ENCODE measurements at places on chromosomes 2 and 18. TPM values are rescaled to one million over a fixed set of nuclear protein-coding genes. Genes with fewer than 3 reads are reported as not detected.

DNA sequence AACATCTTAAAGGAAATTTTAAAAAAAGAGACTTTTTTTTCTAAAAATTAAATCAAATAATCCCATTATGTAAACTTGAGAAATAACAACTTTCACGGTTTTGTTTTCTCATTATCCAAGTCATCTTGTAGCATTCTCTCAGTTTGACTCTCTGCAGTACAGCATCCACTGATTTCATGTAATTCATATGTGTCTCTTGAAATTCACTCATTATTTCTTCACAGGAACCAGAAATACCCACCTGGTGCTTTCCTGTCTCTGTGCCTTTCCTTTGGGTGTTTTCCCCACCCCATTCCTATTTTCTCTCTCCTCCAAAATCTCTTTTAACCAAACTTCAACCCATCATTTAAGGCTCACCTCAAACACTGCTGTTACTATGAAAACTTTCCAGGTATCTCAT is 116.1 kb upstream of the STK17B start:
- no peaks in the 10 kb centered on the region for H3K27me3 ChIP-seq
- H3K4me3 ChIP-seq = no peak overlapping the region
- H3K36me3 ChIP-seq = no peaks in the 10 kb centered on the region

GRCh38 chr2:115303-115702 is 69.0 kb upstream of the FAM110C start:
- no peaks in the 10 kb centered on the region for H3K36me3 ChIP-seq
- peak; percentile 65 for DNase-seq
- H3K4me1 ChIP-seq = peaks cover 9% of the 10 kb centered on the region
- no peak overlapping the region for H3K4me3 ChIP-seq
- H3K27ac ChIP-seq = no peak overlapping the region

DNA sequence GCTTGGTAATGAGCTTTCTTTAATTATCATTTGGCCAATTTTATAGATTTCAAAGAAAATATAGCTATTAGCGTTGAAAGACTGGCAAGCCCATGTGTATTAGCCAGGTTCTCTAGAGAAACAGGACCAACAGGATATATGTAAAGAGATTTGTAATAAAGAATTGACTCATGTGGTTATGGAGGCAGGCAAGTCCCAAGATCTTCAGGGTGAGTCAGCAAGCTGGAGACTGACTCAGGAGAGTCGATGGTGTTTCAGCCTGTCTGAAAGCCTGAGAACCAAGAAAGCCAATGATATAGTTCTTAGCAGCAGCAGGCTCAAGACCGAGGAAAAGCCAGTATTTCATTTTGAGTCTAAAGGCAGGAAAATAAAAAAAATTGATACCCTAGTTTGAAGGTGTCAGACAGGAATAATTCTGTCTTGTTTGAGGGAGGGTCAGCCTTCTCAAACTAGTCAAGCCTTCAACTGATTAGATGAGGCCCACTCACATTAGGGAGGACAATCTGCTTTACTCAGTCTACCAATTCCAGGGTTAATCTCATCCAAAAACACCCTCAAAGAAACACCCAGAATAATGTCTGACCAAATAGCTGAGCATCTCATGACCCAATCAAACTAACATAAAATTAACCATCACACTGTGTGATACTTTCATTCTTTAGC is 78.3 kb upstream of the CRIM1 start:
- no peaks in the 10 kb centered on the region for H3K27me3 ChIP-seq
- no peak overlapping the region for H3K4me3 ChIP-seq
- peaks cover 10% of the 10 kb centered on the region for H3K4me1 ChIP-seq
- peak overlapping the region; percentile 90 for H3K27ac ChIP-seq
- DNase-seq = peak; percentile 69
- no peaks in the 10 kb centered on the region for H3K36me3 ChIP-seq

DNA sequence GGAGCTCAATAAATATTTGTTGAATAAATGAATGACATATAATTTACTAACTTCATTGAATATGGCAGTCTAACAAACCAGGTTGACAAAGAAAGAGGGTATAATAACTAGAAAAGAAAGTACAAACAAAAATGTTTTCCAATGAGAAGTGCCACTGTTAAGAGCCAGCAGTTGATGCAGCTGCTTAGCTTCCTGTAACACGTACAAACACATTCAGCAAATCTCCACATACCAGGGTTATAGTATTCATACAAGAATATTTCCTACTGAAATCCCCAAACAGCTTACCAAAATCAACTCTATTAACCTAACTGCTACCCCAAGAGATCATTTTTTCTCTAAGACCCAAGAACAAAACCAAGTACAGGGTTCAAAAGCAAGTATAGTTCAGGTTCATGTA is 77.7 kb downstream of the THADA start:
- H3K4me1 ChIP-seq = peaks cover 53% of the 10 kb centered on the region
- H3K27ac ChIP-seq = peak overlapping the region; percentile 76
- H3K36me3 ChIP-seq = no peaks in the 10 kb centered on the region
- DNase-seq = no peak
- H3K27me3 ChIP-seq = no peaks in the 10 kb centered on the region
- H3K4me3 ChIP-seq = no peak overlapping the region

DNA sequence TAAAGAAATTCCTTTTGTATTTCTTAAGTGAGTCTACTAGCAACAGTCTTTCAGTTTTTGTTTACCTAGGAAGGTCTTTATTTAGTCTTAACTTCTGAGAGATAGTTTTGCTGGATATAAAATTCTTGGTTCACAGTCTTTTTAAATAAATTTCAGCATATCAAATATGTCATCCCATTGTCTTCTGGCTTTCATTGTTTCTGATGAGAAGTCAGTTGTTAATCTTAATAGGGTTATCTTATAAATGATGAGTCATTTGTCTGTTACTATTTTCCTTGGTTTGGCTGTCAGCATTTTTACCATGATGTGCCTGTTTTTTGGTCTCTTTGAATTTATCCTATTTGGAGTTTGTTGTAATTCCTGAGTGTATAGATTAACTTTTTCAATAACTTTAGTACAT is 129.3 kb downstream of the FAM210A start:
- H3K27ac ChIP-seq = no peak overlapping the region
- no peak overlapping the region for H3K4me3 ChIP-seq
- no peaks in the 10 kb centered on the region for H3K4me1 ChIP-seq
- H3K36me3 ChIP-seq = no peaks in the 10 kb centered on the region

DNA sequence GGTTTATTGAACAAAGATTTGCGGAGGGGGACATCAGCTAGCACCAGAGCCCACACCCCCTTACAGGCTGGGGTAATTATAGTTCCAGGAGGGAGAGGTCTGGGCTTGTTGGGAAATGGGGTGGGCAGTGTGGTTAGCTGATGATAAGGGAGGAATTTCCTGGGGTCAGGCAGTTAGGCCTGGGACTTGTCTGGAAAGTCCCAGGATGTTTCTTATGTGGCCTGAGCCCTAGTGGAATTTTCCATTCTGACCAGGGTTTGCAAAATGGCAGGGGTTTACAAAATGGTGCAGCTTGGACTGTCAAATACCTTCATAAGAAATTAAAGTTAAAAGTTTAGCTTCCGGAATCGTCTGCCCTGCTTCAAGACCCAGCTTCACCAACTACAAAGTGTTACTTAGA is 199.1 kb downstream of the FBXO15 start:
- no peak overlapping the region for H3K27ac ChIP-seq
- H3K4me1 ChIP-seq = no peaks in the 10 kb centered on the region
- no peak overlapping the region for H3K4me3 ChIP-seq
- DNase-seq = no peak
- no peaks in the 10 kb centered on the region for H3K36me3 ChIP-seq

DNA sequence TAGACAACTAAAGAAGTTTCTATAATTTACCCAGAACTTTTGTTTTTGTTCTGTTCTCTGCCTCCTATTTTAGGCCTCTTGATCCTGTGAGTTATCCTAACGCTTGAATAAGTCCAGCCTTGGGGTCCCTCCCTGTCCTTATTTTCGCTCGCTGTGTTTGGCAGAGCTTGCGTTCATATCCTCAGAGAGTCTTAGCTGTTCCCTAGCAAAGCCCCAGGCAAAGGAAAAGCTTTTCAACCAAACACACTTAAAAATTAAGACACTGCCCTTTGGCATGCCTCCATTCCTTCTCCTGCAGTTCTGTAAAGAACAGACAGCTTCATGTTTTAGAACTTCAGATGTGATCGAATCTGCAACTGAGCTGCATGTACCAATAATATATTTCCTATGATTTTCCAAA is 517.2 kb downstream of the SUCLG1 start:
- no peaks in the 10 kb centered on the region for H3K36me3 ChIP-seq
- no peak overlapping the region for H3K27ac ChIP-seq
- H3K4me3 ChIP-seq = no peak overlapping the region
- no peaks in the 10 kb centered on the region for H3K27me3 ChIP-seq
- no peak for DNase-seq
- H3K4me1 ChIP-seq = no peaks in the 10 kb centered on the region

DNA sequence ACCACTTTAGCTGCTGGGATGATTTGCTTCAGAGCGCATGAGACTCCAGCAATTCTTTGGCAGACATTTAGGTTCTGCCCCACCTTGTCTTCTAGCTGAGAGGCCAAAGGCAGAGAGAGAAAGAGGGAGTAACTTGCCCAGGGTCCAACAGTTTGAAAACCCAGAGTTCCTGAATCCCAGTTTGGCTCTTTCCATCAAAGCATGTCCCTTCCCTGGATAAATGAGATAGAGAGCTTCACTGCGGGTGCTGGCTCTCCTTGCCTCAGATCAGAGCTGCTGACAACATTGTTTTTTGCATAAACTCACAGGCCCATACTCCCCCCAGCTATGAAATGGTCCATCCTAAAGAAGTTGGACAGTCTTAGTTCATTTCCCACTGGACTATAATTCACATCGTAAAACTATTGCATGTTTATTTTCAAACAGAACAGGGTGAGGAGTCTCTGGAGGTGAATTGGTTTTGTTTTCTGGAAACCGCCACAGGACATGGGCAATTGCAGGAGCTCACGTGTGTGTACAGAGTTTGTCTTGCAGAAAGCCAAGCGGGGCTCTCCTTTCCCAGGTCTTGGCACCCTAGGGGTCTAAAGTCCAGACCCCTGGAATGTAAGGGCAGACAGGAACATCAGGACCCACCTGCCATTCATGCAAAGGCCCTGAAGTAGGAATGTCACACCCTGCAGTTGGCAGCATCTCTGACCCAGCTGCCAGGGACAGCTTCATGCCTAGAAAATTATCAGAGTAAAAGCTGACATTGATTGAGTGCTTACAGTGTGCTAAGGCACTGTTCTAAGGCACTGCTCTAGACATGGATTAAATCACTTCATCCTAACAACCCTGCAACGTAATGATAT is 25.0 kb upstream of the SLC14A2 start:
- H3K27ac ChIP-seq = no peak overlapping the region
- H3K27me3 ChIP-seq = peaks cover 5% of the 10 kb centered on the region
- DNase-seq = no peak
- H3K36me3 ChIP-seq = no peaks in the 10 kb centered on the region

DNA sequence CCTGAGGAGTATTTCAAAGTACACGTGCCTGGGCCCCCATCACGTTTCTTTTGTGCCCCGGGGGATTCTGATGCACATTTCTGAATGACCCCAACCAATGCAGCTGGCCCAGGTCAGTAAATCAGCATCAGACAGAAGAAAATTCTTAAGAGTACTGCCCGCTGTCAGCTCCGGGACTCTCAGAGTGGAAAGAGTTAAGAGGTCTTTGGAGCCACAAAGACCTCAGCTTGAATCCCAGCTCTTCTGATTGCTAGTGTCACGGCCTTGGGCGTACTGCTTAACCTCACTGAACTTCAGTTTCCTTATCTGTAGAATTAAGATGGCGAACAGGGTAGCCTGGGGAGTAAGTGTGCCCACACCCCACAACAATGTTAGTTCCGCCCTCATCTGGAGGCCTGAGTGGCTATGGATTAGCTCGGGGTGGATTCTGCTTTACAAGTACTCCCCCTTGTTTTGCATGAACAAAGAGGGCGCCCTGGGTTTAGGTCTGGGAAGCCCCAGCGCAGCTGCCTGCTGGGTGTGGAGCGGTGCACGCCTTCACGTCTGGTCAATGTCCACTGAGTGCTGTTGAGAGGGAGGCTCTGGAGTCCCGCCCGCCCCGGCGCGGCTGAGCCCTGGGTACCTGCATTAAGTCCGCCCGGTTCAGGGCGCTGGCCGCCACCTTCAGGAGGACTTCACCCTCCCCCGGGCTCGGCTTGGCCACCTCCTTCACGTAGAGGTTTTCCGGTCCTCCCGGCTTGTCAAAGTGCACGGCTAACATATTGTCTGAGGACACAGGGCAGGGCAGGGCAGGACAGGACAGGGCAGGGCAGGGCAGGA is 858 bp downstream of the TP53I3 start:
- peak overlapping the region; percentile 82 for H3K27ac ChIP-seq
- DNase-seq = peak; percentile 77
- no peaks in the 10 kb centered on the region for H3K27me3 ChIP-seq
- H3K36me3 ChIP-seq = peaks cover 5% of the 10 kb centered on the region

- no peaks in the 10 kb centered on the region for H3K27me3 ChIP-seq
- DNase-seq = peak; percentile 93
- no peaks in the 10 kb centered on the region for H3K36me3 ChIP-seq
- peak overlapping the region; percentile 99 for H3K27ac ChIP-seq
- H3K4me1 ChIP-seq = peaks cover 27% of the 10 kb centered on the region
These were observed 24.6 kb upstream of the KCMF1 start for GRCh38 chr2:84946204-84947009.

DNA sequence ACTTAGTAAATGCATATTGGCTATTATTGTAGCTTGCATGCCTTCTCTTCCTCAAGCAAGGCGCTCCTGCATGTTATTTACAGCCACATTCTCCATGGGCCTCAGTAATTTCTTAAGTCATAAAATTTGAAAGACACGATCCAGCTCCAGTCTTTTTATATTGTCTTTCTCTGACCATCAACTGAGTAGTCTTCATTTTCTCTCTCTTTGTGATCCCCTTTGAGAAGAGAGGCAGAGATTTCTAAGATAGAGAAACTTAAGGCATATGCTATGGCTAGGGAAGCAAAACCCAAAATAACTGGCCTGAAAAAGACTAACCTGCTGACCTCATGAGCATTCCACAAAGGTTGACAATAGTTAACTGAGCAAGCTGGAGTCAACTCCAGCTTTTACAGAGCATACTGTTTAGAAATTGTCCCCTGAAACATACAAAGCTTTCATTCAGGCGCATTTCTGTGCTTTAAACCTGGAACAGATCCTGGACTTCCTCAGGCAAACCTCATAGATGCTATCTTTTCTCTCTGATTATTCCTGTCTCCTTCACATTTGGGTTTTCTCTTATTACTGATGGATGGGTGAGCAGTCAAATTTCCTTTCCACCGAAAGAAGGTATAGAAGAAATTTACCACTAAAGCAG is 4.6 kb downstream of the DPP4 start:
- H3K27me3 ChIP-seq = no peaks in the 10 kb centered on the region
- H3K4me1 ChIP-seq = peaks cover 9% of the 10 kb centered on the region

The ZDBF2 gene
- polyA plus RNA-seq = 2.9 TPM

The UGT1A5 gene
- 1.3 TPM for polyA plus RNA-seq

The CYP27A1 gene
- polyA plus RNA-seq = 0.27 TPM

The ATRAID gene
- polyA plus RNA-seq = 168 TPM
